ENCODE measurements at places on chromosomes 7 and 10.
A peak's percentile ranks its signal among the peaks of the same experiment; 100 is the strongest.

DNA sequence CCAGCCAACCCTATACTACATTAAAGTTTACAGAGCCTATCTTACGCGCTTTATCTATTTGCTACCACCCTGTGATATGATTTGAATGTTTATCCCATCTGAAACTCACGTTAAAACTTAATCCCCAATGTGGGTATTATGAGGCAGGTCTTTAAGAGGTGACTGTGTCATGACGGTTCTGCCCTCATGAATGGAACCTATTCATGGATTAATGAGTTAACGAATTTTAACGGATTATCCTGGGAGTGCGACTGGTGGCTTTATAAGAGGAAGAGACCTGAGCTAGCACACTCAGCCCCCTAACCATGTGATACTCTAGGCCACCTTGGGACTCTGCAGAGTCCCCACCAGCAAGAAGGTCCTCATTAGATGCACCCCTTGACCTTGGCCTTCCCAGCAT lies 37.8 kb downstream of the SRPK2 start:
- DNase-seq, result no peak

- DNase-seq, result peak; percentile 56
These were observed 805 bp downstream of the RASGEF1A start for GRCh38 chr10:43265799-43266721.

- DNase-seq, result no peak
These were observed 47.9 kb upstream of the SEMA3D start for GRCh38 chr7:85234730-85235129.

DNA sequence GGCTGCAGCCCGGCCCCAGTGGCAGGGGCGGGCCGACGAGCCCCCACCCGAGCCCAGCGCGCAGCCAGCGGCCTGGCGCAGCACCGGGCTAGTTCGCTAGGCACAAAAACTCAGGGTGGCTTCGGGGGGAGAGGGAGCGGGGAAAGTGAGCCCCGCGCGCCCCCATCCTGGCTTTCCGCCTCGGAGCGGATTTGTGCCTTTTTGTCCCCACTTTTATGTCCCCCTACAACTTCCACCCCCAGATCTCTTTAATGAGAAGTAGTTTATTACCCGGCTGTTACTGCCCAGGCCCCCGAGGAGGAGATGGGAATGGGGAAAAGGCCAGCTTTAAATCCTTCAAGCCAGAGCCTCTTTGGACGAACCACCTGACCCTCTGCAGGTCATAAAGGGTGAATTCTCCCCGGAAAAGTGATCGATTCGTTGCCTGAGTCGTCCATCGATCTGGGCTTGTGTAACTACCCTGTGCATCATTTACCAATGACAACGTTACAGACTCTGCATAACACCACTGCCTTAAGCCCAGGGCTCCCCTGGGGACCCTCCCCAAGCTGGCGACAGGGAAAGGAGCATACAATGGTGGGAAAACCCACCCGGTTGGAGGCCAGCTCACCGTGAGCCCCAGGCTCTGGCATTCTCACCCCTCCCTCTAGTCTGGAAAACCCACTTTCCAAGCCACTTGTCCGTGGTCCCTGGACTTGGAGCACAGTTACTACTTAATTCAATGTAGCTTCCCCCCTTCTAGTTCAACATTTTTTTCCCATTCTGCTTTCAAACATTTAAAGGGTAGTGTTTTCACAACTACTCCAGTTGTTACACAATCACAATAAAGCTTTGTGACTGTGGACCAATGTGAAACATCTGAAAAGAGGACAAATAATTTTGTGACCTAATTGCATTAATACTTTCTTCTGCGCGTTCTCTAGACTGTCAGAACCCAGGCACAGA lies 748 bp upstream of the SH3PXD2A start:
- no peak for DNase-seq

DNA sequence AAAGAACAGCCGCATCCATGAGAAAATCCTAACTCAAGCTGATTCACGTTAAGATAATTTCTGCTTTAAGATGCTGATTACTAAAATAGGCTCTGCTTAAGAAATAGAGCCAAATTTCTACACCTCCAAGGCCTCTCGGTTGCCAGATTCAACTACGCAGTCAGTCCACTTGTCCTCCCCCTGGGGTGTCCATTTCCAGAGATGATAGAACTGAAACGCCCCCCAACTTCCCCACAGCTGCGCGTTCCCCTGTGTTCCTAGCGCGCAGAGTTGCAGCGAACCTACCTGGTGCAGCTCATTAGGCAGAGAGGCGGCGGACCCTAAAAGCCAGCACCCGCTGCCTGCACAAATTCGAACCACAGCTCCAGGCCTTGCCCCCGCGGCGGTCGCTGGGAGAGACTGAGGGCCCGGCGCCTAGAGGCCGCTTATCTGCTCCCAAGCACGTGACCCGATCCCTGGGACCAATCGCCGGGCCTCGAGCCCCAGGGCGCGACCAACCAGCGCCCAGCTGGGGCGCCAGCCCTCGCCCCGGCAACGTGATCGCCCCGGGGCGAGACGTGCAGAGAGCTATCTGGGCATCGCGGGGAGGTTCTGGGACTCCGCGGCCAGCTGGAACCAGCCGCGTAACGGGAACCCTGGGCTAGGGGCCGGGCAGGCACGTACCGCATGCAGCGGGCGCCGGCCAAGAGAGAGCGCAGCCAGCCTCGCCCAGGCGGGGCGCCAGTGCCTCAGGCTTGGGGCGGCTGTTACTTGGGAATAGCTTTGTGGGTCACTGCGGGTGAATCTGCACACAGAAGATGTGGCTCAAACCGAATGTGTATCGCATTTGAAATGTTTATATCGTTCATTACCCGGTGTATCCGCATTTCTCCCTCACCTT lies at the start of gene PPP1R3C:
Gene PPP1R3C, minus strand, starts transcription at position 401 of the 880 bp plus-strand sequence. Its CDS starts 102 bp downstream, at position 299.
- DNase-seq, result peak; percentile 95

- no peak for DNase-seq
These were observed 26.5 kb upstream of the SAMD8 start for GRCh38 chr10:75084834-75085384.

DNA sequence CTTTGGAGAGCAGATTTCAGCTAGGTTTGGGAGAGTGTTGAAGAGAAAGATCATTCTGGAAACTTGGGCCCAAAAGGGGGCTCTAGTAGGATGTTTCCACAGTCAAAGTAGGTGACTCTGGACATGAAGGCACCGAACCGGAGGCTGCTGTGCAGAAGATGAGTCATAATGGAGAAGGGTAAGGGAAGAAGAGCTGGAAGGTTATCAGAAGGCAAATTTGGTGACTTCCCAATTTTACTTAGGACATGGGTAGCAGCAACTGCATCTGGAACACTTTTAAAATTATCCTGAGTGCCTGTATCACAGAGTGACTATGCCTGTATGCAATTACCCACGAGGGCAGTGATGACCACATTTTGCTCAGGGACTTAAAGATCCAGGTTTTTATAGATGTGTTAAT lies 38.8 kb downstream of the PIK3AP1 start:
- no peak for DNase-seq

- peak; percentile 76 for DNase-seq
These were observed 8.8 kb downstream of the OGDH start for GRCh38 chr7:44615149-44615611.

- DNase-seq, result peak; percentile 77
These were observed 21.8 kb upstream of the AKR1B1 start for GRCh38 chr7:134480730-134481129.
